ENCODE measurements at places on chromosomes 12 and 14.
A peak's percentile ranks its signal among the peaks of the same experiment; 100 is the strongest.

DNA sequence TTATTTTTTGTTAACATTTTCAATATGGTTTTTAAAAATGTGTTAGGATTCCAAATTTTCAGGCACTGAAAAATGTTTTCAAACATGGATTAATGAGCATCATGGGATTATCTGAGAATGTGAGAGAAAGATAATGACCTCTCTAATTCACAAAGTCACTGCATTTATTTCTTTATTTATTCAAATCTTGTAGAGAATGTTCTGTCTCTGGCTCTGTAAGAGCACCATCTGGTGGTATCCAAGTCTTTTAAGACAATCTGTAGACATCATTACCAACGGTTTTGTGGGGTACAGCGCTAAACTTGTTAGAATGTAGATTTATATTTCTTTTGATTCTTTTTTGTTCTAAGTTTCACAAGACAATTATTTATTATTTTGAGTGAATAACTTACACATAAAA lies 956.0 kb upstream of the NOVA1 start:
- DNase-seq: peak; percentile 1

DNA sequence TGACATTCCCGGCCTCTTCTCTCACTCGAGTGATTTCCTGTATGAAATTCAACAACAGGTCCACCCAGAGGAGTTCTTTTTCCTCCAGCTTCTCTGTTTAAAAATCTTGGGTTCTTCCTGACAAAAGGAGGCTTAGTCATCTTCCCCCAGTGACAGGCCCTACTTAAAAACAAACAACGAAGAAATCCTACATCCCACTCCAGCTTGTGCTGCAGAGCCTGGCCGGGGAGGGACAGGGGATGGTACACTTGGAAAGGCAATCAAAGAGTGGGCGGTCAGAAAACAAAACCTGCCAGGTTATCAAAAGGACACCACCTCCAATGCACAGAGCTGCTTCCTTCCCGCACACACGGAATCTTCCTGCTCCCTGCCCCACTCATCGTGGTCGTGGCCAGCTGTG lies 101.3 kb downstream of the CACNA1C start:
- DNase-seq: no peak

GRCh38 chr12:113161415-113162016 lies 12.0 kb downstream of the CFAP73 start:
- peak; percentile 51 for DNase-seq

DNA sequence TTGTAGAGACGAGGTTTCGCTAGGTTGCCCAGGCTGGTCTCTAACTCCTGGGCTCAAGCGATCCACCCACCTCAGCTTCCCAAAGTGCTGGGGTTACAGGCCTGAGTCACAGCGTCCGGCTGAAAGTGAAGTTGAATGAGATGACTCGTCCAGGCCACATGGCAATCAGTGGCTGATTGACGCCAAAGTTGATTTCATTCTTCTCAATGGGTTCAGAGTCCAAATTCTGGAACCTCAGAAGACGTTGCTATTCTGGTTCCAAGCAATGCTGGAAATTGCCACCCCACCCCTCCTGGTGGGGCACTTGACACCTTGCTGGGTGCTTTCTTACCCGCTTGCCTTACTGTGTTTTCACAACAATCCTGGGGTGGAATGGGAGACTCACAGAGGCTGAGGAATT lies 14.9 kb downstream of the ABCB9 start:
- peak; percentile 73 for DNase-seq

- no peak for DNase-seq
Observed at GRCh38 chr12:124087266-124088051, 114.4 kb downstream of the ZNF664 start.

DNA sequence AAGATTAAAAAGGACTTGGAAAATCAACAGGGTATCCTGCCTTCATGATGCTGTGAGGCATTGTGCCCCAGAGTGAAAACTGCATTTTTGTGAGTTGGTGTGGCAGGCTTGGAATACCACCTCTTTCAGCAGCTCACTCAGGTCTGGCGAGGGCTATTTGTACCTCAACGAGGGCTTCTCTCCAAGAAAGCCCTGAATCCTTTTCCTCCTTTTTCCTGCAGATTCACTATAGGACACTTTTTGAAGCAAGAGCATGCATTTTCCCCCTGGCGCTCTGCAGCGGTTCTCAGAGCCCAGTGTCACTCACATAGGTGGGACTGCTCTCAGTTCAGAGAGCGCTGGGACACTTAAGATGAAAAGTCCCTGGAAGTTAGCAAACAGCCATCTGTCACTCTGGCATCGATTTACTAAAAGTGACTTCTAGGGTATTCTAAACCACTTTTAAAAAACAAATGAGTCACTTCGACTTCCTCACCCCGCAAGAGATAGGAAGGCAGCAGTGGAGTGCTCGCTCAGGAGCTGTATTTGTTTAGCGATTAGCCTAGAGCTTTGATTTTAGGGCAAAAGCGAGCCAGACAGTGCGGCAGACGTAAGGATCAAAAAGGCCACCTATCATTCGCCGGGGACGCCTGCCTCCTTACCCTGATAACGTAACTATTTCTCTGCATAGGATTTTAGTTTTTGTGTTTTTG lies 782 bp upstream of the LGR5 start:
- peak; percentile 8 for DNase-seq
